ENCODE measurements at places on chromosomes 3 and 15.

DNA sequence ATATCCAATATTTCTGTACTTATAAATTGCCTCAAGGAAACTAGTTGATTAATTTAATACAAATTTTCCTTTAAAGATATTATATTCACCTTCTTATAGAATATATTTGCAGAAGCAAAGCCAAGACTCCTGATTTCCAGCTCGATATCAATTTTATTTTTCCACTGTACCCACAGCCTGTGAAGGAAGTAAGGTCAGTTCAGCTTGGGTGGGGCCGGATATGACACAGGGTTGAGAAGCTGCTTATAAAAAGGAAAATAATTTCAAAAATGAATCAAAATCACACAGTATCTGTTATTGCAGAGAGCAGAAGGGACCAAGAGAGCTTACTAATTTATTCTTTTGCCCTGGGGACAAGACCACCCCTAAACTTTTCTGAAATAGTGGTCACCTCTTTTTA lies 491.4 kb downstream of the TUSC7 start:
- DNase-seq, result no peak

GRCh38 chr3:46764206-46764605 lies 46.5 kb upstream of the PRSS50 start:
- DNase-seq, result no peak

- DNase-seq, result no peak
Measured at GRCh38 chr3:146382386-146382785, 87.0 kb downstream of the PLSCR2 start.

- no peak for DNase-seq
Measured at GRCh38 chr15:68200016-68200861, 4.9 kb downstream of the CALML4 start.

- peak; percentile 52 for DNase-seq
Measured at GRCh38 chr3:129606636-129607390, at the start of gene PLXND1. Gene PLXND1, minus strand, starts transcription at chr3:129606676. Its CDS starts 37 bp downstream, at chr3:129606639.

DNA sequence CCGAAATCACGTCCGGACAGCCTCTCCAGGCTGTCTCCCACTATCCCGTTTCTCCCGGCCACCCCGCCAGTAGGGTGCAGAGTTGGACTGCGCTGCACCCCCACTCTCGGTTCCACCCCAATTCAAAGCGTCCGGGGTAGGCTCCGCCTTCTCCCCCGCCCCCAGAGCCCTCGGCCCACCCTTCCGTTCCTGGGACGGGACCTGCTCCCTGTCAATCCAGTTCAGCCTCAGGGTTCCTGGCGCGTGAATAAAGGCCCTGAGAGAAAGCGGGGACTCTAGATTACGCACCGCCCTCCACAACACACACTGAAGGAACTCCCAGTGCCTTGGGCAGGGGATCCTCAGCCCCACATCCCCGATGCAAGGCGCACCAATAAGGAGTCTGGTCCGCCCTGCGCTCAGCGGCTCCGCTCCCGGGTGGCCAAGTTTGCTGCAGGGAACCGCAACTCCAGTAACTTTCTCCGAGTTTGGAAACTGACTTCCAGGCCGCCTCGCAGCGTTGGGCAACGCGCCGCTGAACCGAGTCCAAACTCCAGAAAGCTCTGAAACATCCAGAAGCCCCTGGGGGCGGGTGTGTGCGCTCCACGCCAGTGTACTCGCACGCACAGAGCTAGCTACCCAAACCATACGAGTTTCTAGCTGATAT lies 1.9 kb downstream of the ADAMTS9 start:
- peak; percentile 19 for DNase-seq

DNA sequence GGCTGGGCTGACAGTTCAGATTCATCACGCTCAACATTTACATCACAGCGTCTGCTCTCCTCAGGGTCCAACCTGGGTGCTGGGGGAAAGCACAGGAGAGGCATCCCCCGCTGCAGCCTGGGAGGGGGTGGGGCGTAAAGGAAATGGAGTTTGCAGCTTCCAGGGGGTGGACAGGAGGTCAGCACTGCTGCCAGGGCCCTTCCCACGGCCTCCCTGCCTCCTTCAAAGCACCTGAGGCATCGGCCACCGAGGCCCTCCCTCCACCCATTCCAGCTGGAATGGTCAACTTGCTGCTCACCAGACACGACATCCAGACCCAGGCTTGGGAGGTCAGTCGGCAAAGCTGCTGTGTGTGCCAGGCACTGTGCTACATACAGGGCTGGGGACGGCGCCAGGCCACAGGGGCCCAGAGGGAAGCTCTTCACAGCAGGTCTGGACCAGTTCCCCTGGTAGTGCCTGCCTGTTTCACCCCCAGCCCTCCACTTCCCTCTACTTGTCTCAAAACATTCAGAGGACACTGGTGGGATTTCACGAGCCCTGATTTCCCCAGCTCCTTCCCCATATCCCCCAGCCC lies 120.7 kb downstream of the ANP32A start:
- no peak for DNase-seq

DNA sequence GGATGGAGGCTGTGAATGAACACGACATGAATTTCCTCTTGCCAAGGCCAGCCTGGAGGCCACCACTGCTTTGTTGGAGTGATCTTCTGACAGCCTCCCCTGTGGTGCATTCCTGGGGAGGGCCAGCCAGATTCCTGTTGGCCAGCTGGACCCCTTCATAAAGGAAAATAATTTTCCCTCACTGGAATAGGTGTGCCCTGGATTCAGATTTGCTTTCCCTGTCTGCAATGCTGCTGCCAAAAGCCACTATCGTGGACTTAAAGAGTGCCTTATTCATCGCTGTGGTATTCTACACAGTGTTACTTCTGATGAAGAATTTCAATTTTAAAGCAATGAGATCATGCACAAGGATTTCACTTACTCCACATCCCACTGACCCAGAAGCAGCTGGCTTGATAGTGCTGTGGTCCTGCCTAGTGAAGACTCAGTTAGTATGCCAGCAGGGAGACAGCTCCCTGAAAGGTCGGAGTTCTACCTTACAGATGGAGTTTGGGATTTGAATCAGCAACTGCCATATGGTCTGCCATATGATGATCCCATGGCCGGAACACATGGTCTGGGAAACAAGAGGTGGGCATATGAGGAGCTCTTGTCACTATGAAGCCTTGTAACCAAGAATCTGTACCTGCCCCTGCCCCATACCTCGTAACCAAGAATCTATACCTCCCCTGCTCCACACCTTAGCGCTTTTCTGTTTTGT lies 145.2 kb downstream of the KLF13 start:
- DNase-seq, result no peak

DNA sequence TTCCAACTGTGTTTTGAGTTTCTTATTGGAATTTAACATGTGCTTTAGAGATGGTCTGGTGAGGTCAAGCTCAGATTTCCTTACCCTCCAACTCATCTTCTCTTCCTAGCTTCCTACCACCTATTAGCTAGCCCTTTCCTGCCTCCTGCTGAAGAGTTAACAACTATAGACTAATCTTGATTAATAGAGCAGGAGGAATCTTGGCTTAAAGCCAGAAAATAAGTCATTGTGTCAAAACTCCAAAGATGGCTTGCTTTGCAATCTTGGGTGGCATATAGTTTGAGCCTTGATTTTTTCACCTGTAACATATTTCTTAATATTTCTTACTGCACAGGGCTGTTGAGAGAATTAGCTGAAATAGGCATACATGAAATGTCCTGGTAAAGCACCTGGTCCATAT lies 27.3 kb downstream of the BCL2L10 start:
- DNase-seq, result no peak

- DNase-seq, result no peak
Measured at GRCh38 chr3:48788544-48789162, 59.0 kb downstream of the PRKAR2A start.

DNA sequence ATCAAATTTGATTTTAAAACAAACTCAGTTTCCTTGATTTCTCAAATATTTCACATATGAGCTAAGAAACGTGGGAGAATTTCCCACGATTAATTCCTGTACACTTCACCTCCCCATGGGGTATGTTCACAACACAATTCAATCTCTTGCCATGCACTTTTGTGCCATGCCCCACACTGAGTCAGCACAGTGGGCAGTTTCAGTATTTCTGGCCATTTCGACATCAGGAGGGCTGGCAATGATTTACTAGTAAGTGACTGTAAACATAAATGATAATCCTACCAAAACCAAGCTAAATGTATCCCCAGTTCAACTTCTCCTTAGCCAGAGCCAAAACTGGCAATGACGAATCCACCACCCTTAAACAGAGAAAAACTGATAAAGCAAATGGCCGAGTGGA lies 293.6 kb downstream of the FGF12 start:
- no peak for DNase-seq

- DNase-seq, result no peak
Measured at GRCh38 chr3:31455524-31455923, 77.2 kb upstream of the STT3B start.
